Fibroblast of skin of back (primary cell): ENCODE measurements at places on chromosomes 16 and 17.

DNA sequence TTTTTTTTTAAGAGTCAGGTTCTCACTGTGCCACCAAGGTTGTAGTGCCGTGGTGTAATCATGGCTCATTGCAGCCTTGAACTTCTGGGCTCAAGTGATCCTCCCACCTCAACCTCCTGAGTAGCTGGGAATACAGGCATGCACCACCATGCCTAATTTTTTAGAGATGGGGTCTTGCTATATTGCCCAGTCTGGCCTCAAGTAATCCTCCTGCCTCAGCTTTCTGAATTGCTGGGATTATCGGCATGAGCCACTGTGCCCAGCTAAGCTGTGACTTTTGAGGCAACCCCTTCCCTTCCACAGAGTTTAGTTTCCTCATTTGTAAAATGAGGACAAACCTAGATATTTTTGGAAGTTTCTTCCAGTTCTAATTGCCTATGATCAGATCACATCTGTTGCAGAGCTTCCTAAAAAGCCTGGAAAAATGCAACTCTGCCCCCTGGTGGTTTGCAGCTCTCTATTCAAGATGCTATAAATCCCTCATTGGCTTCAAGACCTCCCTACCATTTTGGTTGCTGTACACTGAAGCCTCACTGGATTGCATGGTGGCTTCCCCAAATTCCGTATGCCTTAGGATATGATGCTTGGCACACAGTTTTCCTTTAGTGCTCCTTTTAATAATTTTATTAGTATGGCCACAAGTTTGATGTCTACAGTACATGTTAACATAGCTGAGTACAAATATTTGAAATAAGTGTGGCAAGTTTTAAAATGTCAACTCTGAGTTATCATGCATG is 19.3 kb downstream of the GDE1 start:
- peak; percentile 65 for DNase-seq

GRCh38 chr16:17258848-17259713 is 211.7 kb downstream of the XYLT1 start:
- no peak for DNase-seq

- DNase-seq, result no peak
Observed at GRCh38 chr17:47741109-47741792, 8.2 kb downstream of the TBX21 start.

- DNase-seq, result peak; percentile 39
Observed at GRCh38 chr16:30395992-30396585, 869 bp downstream of the ZNF48 start.

DNA sequence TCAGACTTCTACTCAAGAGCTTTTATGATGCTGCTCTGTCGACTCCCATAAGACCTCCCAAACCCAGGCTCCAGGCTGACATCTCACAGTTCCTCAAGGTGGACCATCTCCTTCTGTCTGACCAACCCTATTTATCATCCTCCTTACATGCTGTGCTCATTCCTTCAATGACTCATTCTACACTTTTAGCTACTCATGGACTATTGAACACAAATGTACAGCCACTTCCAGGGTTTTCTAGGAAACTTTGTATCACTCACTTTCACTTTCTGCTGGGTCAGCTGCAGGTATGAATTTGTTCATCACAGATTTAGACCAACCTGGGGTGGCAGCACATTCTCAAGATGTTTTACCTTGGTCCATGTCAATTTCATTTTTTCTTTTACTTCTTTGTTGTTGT is 162.4 kb upstream of the FAM20A start:
- peak; percentile 19 for DNase-seq

GRCh38 chr16:84950906-84951305 is 60.4 kb downstream of the ZDHHC7 start:
- DNase-seq, result peak; percentile 23

GRCh38 chr17:67400193-67400592 is 23.1 kb downstream of the PITPNC1 start:
- DNase-seq, result no peak

DNA sequence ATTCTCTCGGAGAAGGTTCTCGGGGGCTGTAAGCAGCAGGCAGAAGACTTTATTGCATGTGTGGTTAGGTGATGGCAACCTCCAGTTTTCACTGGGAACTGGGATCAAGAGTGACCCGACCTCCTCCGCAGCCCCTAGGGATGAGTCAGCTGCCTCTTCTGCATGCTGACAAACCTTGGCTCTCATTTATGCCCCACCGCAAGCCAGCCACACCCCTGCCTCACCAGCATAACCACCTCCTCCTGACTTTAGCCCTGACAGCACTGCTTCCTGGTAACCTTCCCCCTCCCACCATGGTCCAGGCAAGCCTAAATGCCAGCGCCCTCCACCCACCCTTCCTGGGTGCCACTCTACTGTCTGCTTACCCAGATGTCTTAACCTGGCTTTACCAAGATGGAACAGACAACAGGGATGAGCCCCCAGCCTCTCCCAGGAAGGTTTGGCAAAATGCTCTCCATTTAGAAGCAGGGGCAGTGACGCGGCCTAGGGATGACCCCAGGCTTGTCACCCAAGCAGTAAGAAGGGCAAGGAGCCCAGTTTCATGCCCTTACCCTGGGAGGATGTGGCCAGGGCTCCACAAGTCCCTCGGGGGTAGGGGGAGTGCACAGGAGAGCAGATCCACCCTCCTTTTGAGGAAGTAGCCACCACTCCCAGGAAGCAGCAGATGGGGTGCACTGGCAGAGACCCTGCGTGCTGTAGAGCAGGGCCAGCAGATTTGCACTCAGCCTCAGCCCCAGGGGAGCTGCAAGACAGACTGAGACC is 73.5 kb downstream of the GOSR1 start:
- no peak for DNase-seq

- no peak for DNase-seq
Observed at GRCh38 chr17:73286863-73287296, 24.9 kb downstream of the CDC42EP4 start.

GRCh38 chr17:28115046-28115445 is 72.6 kb downstream of the NLK start:
- no peak for DNase-seq

DNA sequence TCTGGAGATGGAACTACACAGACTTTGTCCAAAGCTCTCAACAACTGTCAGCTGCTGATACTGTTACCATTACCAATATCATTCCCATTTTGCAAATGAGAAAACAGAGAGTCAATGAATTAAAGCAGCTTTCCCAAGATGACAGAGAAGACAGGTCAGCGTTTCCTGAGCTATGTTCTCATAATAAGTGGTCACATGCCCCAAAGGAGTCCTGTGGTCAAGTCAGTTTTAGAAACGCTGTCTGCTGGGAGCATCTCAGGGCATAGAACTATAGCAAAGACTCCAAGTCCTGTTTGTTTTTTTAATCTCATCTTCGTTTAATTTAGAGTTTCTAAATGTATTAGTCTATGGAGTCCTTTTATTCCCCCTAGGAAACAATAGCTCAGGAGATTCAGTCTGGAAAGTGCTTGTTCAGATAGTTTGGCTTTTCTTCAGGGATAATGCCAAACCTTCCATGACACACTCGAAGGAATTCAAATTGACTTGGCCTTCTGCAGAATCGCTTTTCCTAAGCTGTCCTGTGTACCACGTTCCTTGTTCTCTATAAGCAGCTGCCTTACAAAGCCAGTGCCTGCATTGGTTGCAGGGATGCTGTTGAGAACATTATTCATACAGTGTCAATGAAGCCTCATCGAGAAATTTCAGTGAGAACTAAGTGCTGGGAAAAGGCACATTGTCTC is 12.1 kb downstream of the CCDC42 start:
- no peak for DNase-seq

- peak; percentile 87 for DNase-seq
Observed at GRCh38 chr17:43400943-43401717, 2.3 kb downstream of the ARL4D start.

GRCh38 chr17:61017317-61018006 is 339.8 kb downstream of the BCAS3 start:
- no peak for DNase-seq

DNA sequence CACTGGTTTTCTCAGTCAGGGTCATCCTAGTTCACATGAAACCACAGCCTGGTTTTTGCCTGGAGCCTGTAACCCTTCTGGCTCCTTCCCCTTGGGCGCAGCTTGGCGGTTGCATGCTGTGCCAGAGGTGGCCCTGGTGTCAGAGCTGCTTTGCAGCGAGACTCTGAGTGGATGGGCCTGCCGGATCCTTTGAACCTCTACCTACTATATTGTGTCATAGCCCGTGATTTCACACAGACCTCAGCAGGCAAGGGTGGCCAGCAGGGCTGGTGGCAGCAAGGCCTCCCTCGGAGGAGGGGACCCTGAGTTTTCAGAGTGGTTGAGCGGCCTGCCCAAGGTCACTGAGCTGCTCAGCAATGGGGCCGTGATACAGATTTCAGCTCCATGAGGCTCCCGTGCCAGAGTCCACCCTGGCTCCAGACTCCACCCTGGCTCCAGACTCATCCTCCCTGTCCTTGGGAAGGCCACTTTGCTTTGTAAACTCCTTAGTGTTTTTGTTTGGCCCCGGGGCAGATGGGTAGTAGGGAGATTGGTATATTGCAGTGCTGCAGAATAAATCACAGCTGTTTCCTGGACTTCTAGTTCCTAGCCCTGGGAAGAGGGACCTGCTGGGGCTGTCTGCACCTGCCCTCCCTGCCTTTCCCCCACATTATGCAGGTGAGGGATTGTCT is 9.7 kb downstream of the MPRIP start:
- no peak for DNase-seq

DNA sequence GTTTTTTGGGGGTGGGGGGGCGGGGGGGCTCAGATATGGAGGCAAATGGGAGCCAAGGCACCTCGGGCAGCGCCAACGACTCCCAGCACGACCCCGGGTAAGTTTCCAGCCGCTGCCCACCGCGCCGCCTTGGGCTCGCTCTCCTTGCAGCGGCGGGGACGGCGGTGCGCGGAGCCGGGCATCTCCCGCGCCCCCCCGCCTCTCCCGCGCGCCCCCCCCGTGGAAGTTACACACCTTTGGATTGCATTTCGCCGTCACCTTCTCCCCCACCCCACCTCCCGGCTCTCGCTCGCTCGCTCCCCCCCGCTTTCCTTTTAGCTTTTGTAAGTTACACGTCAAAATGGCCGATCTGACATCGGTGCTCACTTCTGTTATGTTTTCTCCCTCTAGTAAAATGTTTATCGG is 387 bp downstream of the MSI2 start:
- peak; percentile 2 for DNase-seq
